ENCODE measurements at places on chromosomes 3 and 15. TPM values are rescaled to one million over a fixed set of nuclear protein-coding genes. Genes with fewer than 3 reads are reported as not detected.

The ZNF660 gene
- polyA plus RNA-seq = 15.7 TPM

The FRMD5 gene
- 0.91 TPM for polyA plus RNA-seq

The BUB1B gene
- 27.0 TPM for polyA plus RNA-seq

GRCh38 chr3:5580826-5581225, 393.3 kb downstream of the EDEM1 start:
- no peak for DNase-seq

DNA sequence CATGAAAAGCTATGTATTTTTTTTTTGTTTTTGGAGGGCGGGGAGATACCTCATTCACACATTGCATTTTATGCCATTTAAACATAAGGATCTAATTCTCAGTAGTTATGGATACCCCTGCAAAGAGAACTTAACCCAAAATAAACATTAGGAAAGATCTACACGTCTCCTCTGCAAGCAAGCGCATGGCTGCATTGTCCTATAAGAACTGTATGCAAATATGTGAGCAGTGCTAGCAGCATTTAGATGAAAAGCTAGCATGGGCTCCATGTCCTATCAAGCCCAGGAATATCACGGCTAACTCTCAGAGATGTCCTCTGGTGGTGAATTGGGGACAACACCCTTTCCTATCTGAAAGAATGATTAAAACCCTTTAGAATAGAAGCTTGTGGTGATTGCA, 292.8 kb downstream of the MEX3B start:
- DNase-seq = no peak
